ENCODE measurements at places on chromosomes 3 and 15.

DNA sequence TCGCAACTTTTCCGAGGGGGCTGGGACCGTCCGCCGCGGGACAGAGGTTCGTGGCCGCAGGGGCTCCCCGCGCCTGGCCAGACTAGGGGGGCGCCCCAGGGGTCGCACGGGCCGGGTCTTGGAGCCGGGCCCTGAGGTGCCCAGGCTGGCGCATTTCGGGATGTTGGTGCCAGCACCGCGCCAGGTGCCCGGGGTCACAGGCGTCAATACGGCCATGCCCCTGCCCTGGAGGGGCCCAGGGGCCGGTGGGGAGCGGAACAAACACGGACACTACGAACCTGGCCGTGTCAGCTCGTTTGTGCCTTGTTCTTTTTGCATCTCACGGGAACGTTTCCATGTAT lies 366 bp downstream of the TM6SF1 start:
- no peak for DNase-seq

DNA sequence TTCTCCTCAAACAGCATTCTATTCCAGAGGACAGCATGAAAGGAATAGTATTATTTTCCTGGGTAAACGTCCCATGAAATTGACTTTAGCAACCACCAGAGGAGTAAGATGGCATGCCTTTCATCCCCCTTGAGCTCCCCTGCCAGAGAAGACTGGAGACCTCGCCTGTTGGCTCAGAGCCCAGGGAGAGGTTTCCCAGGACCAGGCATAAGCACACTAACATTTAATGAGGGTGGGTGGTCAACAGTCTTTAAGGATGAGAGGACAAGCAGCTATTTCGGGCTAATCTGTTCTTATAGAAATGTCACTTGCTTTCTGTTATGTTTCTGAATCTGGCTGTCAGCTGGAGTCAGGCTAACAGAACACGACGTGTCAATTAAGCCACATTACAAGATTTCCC lies 390.5 kb downstream of the GABRG3 start:
- DNase-seq, result no peak

DNA sequence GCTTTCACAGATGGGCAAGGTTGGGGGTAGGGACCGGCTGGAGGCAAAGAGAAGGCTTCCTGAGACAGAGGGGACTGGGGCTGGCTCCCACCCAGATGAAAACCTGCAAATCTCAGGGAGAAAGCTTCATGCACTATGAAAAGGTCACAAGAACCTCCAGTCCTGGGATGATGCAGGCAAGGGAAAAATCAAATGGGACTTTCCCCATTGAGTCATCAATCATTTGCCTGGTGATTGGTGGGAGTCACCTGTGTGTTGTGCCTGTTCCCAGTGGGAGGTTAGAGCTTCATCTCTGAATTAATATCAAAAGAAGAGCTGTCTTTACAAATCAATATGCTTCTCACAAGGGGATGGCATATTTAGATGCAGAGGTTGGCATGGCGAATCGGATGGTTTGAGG lies 49.9 kb downstream of the CACNA1D start:
- DNase-seq, result no peak

DNA sequence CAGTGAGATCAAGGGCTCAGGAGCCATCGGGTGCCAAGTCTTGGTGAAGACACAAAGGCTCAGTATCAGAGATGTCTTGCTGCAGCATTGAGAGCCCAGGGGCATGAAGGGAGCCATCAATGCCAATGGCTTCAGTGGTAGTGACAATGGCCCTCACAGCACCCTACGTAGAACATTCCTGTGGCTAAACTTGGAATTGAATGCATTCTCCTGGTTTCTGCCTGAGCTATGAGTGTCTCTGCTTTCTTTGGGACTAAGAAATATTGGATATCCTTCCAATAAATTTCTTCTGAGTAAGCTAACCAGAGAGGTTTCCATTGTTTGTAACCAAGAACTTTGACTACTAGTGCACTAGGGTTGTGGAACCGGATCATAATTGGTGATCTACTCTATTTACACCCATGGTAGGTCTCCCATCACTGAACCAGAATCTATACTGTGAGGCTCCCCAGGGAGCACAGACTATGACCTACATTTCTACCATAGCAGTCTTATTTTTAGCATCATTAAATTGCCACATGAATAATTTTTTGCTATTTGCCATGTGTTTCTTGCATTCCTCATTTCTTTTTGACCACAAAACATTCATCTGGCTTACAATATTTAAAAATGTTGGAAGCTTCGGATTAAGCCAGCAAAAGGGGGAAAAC lies 31.6 kb upstream of the PDZRN3 start:
- DNase-seq, result no peak

DNA sequence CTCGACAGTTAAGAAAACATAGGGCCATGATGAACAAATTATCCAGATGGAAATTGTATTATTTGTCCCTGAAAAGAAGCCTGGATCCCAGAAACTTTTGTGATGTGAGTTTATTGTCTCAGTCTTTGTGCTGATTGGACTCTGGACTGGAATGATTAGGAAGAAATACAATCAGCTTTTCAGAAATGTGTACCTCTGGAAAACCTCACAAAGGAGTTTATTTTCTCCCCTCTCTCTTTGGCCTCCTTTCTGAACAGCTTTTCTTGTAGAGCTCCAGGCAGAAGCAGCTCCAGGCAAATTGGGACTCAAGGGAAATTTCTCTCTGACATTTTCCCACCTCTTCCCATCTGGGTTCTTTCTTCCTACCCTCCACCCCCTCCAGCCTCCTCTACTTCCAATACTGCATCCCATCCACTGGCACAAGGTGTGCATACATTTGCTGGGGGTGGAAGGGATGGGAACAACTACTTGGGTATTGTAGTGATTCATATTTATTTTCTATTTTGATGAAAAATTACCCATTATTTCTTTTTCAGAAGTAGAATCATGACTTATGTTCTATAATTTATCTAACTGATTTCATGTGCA lies 119.7 kb downstream of the CD47 start:
- DNase-seq, result no peak

GRCh38 chr15:101810456-101810855 lies 1.5 kb upstream of the OR4F15 start:
- no peak for DNase-seq

DNA sequence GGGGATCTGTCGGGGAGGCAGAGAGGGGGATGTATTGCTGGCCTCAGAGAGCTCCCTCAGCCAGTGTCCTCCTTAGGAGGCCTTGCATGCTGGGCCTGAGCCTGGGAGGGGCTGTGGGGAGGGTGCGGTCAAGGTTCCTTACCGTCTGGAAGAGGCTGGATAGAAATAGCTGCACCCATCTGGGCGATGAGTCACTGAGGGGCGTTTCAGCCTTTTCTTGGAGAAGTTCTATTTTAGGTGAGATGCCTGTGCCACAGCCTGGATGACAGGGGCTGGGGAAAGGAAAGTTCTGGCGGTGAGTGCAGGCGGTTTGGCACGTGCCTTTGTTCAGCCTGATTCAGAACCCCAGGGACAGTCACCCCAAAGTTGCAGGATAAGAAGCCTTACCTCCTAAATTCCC lies 35.7 kb upstream of the APEH start:
- DNase-seq, result no peak

DNA sequence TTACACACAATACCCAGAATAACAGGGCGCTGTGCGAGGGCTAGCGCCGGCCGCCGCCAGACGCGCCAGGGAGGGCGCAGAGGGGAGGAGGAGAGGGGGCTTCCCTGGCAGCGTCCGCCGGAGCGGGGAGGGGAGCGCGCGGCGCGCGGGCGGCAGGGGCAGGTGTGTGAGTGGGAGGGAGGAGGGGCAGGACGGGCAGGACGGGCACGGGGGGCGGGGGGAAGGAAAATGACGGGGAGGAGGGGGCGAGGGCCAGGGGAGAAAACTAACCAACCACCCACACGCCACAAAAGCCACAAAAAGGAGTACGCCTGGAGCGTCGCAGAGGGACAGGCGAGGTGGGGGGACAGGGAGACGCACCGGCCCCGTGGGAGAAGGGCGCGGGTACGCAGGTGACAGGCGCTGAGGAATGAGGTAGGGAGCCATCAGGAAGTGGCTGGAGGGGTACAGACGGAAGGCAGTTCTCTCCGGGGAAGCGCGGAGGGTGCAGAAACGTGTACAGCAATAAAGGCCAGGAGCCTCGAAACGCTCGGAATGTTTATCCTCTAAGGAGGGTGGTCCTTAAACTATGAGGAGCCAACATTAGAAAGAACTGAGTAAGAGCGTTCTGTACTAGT lies 610 bp upstream of the SATB1 start:
- peak; percentile 71 for DNase-seq

DNA sequence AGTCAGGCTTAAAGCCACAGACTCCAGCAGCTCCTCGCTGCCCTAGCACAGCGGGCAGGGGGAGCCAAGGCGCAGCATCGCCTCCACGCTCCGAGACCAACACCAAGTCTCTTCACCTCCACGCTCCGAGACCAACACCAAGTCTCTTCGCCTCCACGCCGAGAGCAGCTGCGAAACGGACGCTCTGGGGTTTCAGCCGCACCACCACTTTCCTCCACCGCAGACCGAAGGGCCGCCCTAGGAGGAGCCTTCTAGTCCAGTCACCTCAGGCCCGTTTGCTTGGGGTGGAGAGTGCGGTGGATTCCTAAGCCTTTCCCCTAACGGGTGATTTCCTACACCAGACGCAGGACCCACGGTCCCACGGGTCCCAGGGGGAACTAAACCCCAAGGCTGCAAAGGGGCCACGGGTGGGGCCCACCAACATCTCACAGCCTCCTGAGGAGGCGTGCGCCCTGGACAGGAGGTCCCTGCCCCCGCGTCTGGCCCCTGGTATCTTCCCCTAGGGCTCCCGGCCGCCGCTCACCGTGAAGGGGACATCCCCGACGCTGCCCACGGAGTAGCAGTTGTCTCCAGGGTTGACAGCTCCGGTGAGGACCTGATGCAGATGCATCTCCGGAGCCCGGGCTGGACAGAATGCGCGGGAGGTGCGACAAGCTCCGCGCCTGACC lies 501 bp downstream of the DMXL2 start:
- peak; percentile 66 for DNase-seq

- no peak for DNase-seq
These were observed 11.9 kb upstream of the TM4SF4 start for GRCh38 chr3:149462581-149463011.

DNA sequence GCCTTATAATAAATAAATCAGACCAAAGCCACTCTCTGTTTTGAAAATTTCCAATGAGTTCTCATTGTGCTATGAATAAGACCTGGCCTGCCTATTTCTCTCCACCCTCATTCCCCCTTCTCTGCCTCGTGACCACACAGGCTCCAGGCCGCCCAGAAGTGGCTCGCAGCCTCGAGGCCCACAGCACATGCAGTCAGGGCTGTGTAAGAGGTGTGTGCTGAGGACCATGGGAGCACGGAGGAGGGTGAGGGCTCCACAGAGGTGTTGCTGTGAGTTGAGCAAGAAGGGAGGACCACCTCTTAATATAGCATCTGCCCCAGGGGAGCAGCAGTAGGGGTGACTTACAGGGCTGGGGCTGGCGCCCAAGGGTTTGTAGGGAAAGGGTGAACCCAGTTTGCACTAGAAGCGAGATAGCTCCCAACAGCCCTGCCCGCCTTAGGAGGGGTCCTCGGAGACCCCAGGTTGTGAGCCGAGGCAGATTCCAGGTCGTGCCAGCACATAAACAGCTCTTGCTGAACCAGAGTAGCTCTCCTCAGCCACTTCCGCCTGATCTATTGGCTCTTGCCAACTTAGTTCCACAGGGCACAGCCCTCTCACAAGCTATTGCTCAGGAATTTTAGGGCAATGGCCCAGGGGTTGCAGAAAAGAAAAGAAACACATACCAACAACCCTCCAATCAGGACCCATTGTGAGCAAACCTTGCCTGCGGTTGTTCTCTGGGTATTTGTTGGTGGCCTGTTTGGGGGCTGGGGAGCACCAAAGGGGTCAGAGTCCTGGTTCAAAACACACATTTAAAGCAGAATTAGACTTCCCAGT lies 117.7 kb downstream of the MYLK start:
- no peak for DNase-seq

GRCh38 chr15:69546182-69546581 lies 93.6 kb downstream of the RPLP1 start:
- no peak for DNase-seq

- no peak for DNase-seq
These were observed 42.5 kb upstream of the PRR20G start for GRCh38 chr3:127330385-127330784.

DNA sequence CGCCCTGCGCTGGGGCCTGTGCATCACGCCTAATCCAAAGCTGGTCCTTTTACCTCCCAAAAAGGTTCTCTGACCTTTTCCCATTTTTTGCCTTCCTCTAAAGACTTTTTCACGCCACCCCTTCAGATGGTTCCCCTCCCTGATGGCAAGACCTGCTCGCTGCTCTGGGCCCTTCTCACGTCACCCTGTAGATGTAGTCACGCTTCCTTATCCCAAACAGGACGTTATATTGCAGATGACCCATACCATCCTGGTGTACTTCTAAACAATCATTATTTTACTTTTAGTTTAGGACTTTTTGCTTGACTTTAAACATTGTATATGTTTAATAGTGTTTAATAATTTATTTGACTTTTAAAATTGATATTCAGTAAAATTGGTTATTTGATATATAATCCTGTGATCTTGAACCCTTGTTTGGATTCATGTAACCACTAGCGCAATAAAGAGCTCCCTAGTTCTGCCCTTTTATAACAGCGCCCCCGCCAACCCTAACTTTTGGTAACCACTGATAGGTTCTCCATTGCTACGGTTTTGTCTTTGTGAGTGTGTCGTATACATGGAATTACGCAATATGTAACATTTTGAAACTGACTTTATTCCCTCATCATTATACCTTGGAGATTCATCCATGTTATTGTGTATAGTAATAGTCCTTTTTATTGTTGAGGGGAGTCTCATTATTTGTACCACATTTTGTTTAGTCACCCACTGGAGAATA lies 159.0 kb upstream of the CHRNA7 start:
- peak; percentile 72 for DNase-seq

GRCh38 chr15:28942046-28942445 lies 56.3 kb downstream of the APBA2 start:
- no peak for DNase-seq

GRCh38 chr3:40837300-40837699 lies 312.5 kb downstream of the ZNF621 start:
- DNase-seq, result no peak

- no peak for DNase-seq
These were observed 23.9 kb downstream of the ATP13A3 start for GRCh38 chr3:194462936-194463335.

- DNase-seq, result peak; percentile 35
These were observed 675.6 kb downstream of the GRM7 start for GRCh38 chr3:7536510-7536909.

- DNase-seq, result no peak
These were observed 68.7 kb downstream of the IL12A start for GRCh38 chr3:160057331-160057730.

- DNase-seq, result no peak
These were observed 24.8 kb upstream of the PPIB start for GRCh38 chr15:64187396-64188191.

DNA sequence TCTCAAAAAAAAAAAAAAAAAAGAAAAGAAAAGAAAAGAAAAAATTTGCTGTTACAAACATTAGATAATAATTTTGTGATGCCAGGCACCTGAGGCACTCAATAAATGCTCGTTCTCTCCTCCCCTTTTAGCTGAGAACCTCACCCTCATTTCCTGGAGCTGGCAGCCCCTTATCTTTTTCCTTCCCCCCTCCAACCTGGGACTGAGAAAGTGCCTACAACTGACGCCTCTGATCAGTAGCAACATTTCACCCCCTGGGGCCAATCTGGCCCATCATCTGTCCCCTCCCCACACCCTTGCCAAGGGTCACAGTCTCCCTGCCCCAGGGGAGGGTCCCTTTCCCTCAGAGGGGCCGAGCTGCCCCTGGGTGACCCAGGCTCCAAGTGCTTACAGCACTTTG lies 12.6 kb upstream of the RNU6-1 start:
- no peak for DNase-seq

Measured in DMS53 (cell line).